Osteoblast (primary cell): ENCODE measurements at places on chromosomes 12 and 14. TPM values are rescaled to one million over a fixed set of nuclear protein-coding genes. Genes with fewer than 3 reads are reported as not detected.
A peak's percentile ranks its signal among the peaks of the same experiment; 100 is the strongest.

The IFT81 gene
- 18.5 and 20.6 TPM in 2 replicates for total RNA-seq

The TAS2R8 gene
- total RNA-seq = under 0.01 and 0.36 TPM in 2 replicates

DNA sequence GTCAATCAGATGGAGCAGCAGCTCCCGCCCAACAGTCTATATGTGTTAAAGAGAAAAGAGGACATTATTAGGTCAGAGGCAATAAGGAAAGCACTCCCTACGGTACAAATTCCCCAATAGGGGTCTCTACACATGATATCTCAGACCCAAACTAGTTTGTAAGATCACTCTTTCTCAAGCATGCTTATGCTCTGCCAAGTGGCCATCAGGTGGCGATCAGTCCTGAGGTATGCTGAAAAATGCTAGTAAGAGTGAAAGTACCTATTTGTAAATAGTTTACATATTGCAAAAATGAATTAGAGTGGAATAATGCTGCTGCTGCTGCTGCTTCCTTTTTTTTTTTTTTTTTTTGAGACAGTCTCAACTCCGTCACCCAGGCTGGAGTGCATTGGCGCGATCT is 61.0 kb downstream of the CPM start:
- no peak for DNase-seq
- H3K4me3 ChIP-seq = no peak overlapping the region
- no peaks in the 10 kb centered on the region for H3K27me3 ChIP-seq
- H3K27ac ChIP-seq = no peak overlapping the region

DNA sequence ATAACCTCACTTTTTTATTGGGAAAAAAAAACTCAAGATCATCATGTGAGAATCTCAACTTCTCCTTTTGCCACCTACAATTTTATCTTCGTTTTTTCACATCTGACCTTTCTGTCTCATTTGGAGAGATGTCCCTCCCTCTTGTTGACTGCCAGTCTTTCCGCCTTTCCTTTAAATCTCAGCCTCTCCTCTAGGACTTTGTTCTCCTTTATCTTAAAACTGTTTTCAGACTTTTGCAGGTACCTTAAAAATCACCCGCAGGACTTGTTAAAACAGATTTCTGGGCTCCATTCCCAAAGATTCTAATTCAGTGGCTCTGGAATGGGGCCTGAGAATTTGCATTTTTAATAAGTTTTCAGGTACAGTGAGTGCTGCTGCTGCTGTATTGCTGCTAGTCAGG is 223.2 kb downstream of the NTF3 start:
- no peaks in the 10 kb centered on the region for H3K27me3 ChIP-seq
- no peak for DNase-seq
- no peaks in the 10 kb centered on the region for H3K36me3 ChIP-seq
- H3K27ac ChIP-seq = no peak overlapping the region
- no peak overlapping the region for H3K4me3 ChIP-seq

The NTN4 gene
- total RNA-seq = 45.1 and 47.8 TPM in 2 replicates

The TTC6 gene
- total RNA-seq = under 0.01 TPM in 2 replicates

The RNASE1 gene
- 1.1 TPM in 1 of 2 replicates, not detected in the other for total RNA-seq

The HOTAIR gene
- total RNA-seq = 0.72 and 1.2 TPM in 2 replicates

GRCh38 chr12:123267335-123267920 is 4.2 kb downstream of the CDK2AP1 start:
- no peak overlapping the region for H3K4me3 ChIP-seq
- peaks cover 37% of the 10 kb centered on the region for H3K36me3 ChIP-seq
- peaks cover 15% of the 10 kb centered on the region for H3K4me1 ChIP-seq
- no peak overlapping the region for H3K27ac ChIP-seq

DNA sequence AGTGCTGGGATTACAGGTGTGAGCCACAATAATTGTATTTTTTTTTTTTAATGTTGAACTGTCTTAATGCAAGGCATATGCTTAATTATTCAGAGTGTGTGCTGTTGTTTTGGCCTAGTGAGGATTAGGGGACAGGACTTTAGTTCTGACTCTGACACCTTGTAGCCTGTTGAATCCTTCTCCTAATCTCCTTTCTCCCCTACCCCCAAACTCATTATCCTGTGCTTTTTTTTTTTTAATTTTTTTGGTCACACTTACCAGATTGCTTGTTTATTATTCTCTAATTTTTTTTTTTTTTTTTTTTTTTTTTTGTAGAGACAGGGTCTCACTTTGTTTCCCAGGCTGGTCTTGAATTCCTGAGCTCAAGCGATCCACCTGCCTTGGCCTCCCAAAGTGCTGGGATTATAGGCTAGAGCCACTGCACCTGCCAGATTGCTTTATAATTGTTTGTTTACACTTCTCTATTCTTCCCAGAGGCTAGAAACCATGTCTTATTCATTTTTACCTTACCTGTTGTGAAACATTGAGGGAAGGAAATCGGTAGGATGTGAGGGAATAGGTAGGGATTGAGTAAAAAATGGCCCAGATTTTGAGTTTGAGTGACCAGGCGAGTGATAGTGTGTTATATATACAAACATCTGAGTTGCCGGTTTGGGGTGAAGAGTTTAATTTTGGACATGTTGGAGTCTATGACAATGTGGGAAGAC is 32.2 kb downstream of the DIP2B start:
- H3K4me1 ChIP-seq = peaks cover 33% of the 10 kb centered on the region
- peak overlapping the region; percentile 16 for H3K27ac ChIP-seq
- no peaks in the 10 kb centered on the region for H3K27me3 ChIP-seq
- no peak for DNase-seq
- no peaks in the 10 kb centered on the region for H3K36me3 ChIP-seq

DNA sequence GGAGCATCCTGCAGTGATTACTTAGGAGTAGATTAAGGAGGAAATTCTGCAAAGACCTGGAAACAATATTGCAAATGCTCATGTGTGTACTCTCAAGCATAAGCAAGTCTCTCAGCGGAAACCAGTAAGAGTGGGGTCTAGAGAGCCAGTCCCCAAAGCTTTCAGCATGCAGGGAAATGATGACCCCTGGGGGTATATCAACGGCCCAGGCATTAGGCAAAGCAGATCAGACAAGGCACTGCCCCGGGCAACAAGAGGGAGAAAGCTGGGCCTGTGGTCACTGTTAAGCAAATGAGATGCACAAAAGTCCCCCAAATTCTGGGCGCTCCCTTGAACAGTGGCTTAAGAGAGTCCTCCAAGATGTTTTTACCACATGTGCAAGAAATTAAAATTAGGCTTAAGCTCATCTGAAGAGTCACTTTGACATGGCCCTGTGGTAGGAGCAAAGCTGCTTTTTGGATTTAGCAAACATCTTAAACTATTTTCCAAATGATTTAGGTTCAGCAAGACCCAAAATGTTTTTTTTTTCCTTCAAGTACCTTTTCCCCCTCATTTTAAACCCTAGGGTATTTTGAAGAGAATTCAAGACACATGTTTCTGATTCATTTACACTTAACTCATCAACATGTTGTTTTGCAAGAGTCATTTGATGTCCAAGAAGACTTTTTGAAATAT is 457.1 kb upstream of the TBX3 start:
- no peak overlapping the region for H3K27ac ChIP-seq
- DNase-seq = no peak
- H3K27me3 ChIP-seq = no peaks in the 10 kb centered on the region

DNA sequence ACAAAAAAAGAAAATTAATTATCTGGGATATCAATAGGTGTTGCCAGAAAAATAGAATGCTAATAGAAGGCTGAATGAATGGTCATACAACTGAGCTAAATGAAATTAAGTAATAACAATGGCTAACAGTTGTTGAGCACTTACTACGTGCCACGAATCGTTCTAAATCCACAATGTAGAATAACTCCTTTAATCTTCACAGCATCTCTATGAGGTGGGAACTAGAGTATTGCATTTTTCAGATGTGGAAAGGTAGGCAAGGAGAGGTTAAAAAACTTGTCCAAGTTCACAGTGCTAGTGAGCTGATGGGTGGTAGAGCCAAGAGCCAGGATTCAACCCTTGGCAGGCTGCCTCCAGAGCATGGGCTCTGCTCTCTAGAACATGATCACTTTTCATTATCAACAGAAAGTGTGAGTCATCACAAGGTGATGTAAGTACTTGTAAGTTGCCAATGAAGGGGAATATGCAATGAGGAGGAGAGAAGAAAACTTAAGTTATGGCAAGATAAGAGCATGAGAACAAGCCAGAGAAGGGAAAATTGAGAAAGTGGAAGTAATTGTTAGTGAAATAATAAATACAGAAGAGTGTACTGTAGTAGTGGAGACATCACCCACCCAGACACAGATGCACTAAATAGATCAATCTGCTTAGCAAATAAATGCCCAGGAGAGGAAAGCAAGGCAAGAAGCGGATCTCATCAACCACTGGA is 122.1 kb downstream of the PRKD1 start:
- no peaks in the 10 kb centered on the region for H3K36me3 ChIP-seq
- H3K4me3 ChIP-seq = no peak overlapping the region

DNA sequence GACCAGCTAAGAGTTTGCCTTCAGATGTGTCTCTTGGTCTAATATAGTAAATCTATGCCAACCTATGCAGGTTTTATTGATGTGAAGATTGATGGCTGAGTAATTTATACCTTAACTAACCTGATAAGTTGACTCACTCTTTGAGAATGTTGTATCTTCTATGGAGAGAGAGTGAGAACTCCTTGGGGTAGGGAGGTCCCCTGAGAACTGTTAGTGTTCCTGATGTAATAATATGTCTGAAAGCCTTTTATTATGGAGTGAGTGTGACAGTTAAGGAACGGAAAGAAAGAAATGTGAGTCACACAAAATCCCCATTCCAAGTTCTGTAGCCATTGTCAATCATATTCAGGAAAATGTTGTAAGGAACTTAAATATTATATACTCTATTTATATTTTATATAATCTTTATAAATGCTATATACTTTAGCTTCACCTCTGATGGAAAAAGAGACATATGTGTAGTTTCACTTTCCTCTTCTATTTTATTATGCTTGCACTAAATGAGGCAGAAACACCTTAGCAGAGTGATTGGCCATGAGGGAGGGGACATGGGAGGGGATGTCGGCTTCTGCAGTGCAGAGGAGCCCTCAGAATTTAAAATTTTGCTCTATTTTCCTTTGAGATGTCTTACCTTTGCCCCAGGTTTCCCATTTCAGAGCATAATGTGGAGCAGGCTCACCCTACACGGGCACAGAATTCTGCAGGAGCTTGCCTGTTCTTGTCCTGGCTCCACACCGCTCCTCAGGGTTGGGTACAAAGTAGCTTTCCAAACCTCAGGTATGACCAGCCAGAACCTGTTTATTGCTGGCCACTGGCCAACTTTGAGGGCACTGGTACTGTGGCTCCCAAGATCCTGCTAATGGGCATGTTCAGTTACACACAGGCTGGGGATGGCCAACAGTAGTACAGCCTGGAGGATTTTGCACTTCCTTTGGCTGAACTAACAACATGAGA is 57.7 kb downstream of the ARF6 start:
- H3K36me3 ChIP-seq = no peaks in the 10 kb centered on the region
- peak; percentile 50 for DNase-seq
- H3K27me3 ChIP-seq = no peaks in the 10 kb centered on the region
- no peak overlapping the region for H3K4me3 ChIP-seq
- H3K4me1 ChIP-seq = peaks cover 17% of the 10 kb centered on the region

DNA sequence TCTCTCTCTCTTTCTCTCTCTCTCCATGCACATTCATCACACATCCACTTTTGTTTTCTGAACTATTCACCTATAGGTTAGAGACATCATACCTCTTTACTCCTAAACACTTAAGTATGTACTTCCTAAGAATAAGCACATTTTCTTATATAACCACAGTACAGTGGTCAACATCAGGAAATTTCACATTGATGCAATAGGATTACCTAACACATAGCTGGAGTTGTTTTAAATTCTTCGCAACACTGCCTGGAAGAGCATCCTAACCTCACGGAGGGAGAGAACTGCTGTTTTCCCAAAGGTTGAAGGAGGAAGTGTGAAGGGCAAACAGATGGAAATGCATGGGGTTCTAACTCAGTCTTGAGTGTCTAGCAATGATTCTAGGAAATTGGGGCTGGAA is 159.2 kb downstream of the SYT1 start:
- H3K27ac ChIP-seq = no peak overlapping the region
- no peaks in the 10 kb centered on the region for H3K4me1 ChIP-seq
- H3K4me3 ChIP-seq = no peak overlapping the region
- H3K36me3 ChIP-seq = no peaks in the 10 kb centered on the region
- DNase-seq = no peak
- H3K27me3 ChIP-seq = no peaks in the 10 kb centered on the region

The COL2A1 gene
- total RNA-seq = under 0.01 TPM in 2 replicates

DNA sequence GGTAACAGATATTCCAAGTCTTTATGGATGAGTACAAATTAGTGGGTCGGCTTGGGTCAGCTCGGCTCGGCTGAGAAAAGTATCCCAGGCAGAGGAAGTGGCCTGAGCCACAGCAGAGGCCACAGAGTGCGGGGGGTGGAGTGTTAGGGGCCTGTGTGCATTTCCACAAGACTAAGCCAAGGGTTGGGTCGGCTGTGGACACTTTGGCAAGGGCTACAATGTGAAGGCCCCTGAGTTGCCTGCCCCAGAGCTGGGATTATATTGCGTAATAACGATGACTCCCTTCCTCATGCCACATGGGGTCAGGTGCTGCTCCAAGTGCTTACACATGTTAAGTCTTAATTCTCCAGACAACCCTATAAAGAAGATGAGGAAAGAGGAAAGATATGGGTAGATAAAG is 11.4 kb downstream of the EVL start:
- no peaks in the 10 kb centered on the region for H3K27me3 ChIP-seq
- peak overlapping the region; percentile 75 for H3K27ac ChIP-seq
- H3K4me1 ChIP-seq = peaks cover 28% of the 10 kb centered on the region
- peak; percentile 92 for DNase-seq

The HELB gene
- total RNA-seq = 2.2 and 3.2 TPM in 2 replicates

The DPPA3 gene
- not detected in 2 replicates for total RNA-seq

GRCh38 chr14:66635435-66635834 is 127.5 kb downstream of the GPHN start:
- no peak for DNase-seq
- H3K27ac ChIP-seq = no peak overlapping the region
- no peaks in the 10 kb centered on the region for H3K36me3 ChIP-seq
- no peaks in the 10 kb centered on the region for H3K27me3 ChIP-seq
- H3K4me3 ChIP-seq = no peak overlapping the region
- H3K4me1 ChIP-seq = peaks cover 9% of the 10 kb centered on the region

DNA sequence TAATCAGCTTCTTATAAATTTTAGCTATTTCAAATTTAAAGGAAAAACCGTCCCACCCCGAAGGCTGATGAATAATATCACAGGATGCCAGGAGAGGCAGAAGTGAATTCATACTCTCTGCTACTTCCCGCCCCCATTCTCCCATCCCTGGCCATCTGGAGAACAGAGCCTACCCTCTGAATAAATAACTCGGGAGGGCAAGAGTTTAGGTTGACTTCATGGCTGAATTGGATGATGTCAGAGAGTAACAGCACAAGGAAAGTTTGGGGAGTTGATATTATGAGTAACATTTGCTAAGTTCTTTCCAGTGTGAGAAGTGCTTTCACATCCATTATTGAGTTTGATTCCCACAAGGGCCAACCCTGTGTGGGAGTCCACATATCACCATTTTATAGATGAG is 241.6 kb downstream of the EGLN3 start:
- H3K27ac ChIP-seq = no peak overlapping the region
- peaks cover 4% of the 10 kb centered on the region for H3K4me1 ChIP-seq
- DNase-seq = peak; percentile 18

DNA sequence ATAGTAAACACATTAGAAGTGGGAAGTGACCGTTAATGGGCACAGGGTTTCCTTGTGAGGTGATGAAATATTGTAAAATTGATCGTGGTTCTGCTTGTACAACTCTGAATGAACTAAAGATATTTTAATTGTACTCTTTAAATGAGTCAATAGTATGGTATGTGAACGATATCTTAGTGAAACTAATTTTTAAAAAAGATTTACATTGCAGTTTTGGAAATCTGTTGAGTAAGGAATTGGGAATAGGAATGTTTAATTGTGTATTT is 1.7 kb downstream of the ZNF410 start:
- H3K36me3 ChIP-seq = peaks cover 11% of the 10 kb centered on the region
- no peak for DNase-seq
- H3K27ac ChIP-seq = peak overlapping the region; percentile 100
- peaks cover 24% of the 10 kb centered on the region for H3K4me1 ChIP-seq
- H3K27me3 ChIP-seq = no peaks in the 10 kb centered on the region

The SIX1 gene
- 18.1 and 21.5 TPM in 2 replicates for total RNA-seq
